M059J (cell line): ENCODE measurements at places on chromosomes 5 and 9.
A peak's percentile ranks its signal among the peaks of the same experiment; 100 is the strongest.

DNA sequence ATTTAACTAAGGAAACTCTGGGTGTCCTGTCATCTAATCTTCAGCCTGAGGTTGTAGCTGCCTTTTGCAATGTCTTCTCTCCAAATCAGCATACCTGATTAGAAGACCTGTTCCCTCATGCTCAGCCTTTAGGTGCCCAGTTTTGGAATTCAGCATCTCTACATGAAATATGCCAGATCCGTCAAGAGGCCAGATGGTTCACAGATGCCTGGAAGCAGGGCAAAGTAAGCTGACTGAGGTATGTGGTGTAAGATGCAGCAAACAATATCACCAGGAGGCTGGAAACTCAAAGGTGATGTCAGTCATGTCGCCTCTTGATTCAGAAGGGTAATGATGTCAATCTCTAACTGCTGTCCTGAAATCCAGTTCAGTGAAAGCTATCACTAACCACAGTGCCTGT, 324.4 kb downstream of the PRELID2 start:
- no peak for DNase-seq

DNA sequence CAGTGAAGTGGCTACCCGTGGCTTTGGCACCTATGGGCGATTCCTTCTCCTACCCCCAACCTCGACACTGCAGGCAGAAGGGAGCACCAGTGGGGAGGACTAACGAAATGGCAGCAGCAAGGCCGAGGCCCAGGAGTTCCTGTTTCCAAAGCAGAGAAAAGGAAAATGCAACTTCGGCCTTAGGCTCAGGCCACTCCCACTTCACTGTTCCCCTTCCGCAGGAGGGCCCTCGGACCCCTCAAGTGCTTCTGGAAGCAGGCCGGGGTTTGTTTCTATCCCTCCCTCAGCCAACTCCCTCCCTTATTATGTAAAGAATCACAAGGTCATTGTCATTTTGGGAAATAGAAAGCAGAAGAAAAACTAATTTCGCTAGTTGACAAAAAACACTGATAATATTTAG, 36.4 kb upstream of the NKX2-5 start:
- DNase-seq: no peak

DNA sequence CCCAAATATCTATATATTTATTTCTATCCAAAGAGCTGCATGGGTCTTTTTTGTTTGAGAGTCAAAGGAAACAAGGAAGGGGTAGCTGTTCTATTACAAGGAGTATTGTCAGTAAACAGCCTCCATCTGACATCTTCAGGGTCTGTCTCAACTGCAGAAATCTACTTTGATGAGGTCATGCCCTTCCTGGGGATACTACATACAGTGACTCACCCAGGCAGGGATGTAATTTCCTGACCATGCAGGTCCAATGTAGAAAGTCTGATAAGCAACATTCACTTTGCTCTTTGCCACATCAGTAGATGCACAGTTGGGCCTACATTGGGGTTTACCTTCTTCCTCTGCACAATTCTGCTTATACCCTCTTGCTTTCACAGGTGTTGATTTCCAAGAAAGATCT, 165.5 kb downstream of the TLR4 start:
- no peak for DNase-seq

GRCh38 chr9:137294091-137294680, 7.9 kb downstream of the NRARP start:
- DNase-seq: peak; percentile 47

DNA sequence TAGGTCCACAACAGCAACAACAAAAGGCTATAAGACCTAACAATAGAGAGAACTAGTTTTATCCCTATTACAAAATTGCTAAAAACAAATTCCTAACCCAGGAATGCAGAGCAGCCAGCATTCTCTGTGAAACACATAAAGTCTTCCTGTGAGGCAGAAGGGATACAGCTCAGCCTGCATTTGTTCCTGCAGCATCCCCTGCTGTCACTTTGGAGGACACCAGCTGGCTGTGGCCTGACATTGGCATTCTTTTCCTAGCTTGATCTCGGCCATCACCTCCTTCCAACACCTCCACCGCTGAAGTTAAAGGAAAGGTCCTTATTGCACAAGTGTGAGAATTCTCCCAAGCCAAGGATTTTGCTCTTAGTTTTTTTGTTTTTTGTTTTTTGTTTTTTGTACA, 186.1 kb downstream of the SNCAIP start:
- DNase-seq: peak; percentile 5

DNA sequence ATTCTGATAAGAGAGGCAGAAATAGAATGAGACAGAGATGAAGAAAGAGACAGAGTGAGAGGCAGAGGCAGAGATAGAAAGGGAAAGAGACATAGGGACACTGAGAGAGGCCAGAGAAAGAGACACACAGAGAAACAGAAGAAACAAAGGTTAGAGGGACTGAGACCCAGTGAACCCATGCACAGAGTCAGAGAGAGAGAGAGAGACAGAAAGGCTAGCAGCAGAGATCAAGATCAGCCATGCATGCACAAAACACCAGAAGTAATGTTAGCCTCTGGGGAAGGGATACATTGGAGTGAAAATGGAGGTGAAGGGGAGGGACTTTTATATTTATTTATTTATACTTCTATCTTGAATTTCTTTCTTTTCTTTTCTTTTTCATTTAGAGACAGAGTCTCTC, 14.1 kb upstream of the SPARC start:
- no peak for DNase-seq

- DNase-seq: no peak
These were observed 11.0 kb downstream of the CFAP95 start for GRCh38 chr9:69831611-69832010.

DNA sequence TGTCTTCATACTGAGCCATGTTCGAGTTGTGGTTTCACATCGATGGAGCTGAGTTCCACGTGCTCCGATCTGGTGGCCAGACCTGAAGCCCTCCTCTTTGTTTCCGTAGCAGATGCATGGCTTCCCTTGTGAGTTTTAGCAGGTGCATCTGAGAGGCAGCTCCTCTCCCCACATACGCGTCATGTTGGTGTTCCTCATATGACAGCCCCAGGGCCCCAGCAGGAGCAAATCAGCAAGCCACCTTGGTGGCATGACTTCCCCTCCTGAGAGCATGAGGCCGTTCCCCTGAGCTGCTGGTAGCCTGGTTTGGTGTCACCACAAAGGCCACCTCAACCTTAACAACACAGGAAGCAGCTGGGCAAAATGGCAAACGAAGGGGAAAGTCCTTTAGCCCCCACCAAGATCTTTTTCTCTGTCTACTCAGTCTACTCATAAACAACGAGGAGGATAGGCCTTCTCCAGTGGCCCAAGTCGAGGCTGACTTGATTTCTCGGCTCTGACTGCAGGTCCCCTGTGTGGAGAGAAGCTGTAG, 5.9 kb downstream of the CYFIP2 start:
- DNase-seq: no peak

DNA sequence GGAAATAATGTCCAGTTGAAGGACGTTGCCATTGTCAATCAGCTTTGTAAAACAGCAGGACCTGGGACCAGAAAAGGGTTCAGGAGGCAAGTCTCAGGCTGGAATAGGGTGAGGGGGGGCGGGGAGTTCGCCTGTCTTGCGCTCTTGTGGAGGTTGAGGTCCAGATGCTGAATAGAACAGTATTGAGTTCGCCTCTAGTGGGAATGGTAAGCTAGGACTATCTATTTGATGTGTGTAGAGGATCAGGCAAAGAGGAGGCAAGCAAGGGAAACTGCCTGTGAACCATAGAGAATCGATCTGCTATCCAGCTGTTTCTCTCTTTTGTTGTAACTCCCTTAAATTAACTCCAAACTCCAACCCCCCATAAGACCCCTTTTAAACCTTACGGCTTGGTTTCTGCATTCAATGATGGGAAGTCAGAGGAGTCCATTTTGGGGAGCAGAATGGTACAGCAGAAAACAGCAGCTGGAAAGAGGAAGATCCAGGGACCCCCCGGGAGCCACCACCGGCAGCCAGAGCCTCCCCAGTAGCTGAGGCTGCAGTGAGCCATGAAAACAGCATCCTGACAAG, 133.7 kb downstream of the SLC28A3 start:
- no peak for DNase-seq

- DNase-seq: peak; percentile 99
These were observed 18.2 kb downstream of the SLC22A5 start for GRCh38 chr5:132387640-132388117.

DNA sequence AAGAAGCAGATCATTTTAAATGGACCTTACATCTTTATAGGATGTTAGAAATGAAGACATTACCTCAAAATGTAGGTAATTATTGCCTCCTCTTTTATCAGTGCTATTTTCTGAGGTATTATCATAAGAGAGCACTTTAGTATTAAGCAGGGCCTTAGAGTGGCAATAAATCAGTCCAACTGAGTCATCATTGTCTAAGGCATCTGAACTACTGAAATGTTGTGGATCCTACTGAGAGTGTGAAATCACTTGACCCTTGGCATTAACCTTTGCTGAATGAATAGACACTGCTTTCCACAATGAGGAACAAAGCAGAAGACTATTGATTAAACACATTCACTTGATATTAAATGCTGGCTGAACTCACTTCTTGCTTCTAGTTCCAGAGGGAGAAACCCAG, 224.6 kb upstream of the ARRDC3 start:
- DNase-seq: peak; percentile 18

- no peak for DNase-seq
These were observed 210.5 kb downstream of the GADD45G start for GRCh38 chr9:89815061-89815902.

- DNase-seq: no peak
These were observed 220.2 kb upstream of the DMRT1 start for GRCh38 chr9:621201-621855.

DNA sequence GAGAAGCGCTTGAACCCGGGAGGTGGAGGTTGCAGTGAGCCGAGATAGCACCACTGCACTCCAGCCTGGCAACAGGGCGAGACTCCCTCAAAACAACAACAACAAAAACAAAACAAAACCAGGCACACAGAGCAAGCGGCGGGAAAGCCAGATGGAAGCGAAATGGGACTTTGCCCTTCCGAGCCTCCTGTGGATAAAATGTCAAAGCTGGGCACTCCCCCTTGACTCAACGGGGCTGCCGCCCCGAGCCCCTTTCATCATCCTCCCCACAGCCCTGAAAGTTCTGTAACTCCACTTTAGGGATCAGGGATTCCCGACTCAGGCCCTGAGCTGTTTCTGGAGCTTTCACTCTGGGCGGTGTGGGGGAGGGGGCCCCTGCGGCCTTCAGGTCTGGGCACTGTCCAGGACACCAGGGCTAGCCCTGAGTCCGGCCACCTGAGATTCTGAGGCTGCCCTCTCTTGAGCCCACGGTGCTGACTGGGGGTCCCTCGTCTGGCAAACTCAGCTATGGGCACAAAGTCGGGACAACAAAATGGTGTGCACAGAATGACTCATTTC, 30.6 kb upstream of the OBP2B start:
- no peak for DNase-seq

- no peak for DNase-seq
These were observed 43.9 kb upstream of the CEP72 start for GRCh38 chr5:568061-568781.

GRCh38 chr5:107532169-107532878, 138.4 kb downstream of the EFNA5 start:
- DNase-seq: no peak

DNA sequence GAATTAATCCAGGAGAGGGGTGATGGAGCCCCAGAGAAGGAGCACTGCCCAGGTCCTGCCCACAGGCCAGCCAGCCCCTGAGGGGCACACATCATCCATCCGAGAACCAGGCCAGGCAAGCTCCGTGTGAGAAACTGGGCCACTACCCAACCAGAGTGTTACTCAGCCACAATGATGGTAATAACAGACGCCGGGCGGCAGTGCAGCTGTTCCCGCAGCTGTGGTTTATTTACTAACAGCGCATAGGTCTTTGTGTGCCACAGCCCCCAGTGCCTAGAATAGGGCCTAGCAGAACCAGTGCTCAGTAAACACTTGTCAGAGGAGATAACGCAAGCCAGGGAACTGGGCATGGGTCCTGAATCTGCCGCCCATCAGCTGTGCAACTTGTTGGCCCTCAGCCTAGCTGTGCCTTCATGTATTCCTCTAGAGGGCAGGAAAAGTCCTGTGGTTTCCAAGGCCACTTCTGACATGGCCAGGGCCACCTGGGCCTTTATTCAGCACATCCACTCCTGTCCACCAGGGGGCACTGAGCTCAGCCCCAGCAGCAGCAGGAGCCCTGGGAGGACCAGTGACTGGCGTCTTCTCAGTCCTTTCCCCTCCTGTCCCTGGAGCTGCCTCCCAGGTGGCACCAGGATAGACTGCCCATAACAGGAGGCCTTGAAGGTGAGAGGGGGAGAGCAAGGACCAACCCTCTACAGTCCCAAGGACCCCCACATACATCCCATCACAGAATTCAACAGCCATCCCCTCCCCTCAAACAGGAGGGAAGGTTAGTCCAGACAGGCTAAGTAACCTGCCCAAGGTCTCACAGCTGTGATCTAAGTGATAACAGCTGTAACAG, 2.1 kb downstream of the MXD3 start:
- peak; percentile 70 for DNase-seq

- DNase-seq: no peak
These were observed 69.4 kb downstream of the NUP214 start for GRCh38 chr9:131194762-131195161.

GRCh38 chr5:52950686-52951085, 38.5 kb upstream of the ITGA2 start:
- no peak for DNase-seq

DNA sequence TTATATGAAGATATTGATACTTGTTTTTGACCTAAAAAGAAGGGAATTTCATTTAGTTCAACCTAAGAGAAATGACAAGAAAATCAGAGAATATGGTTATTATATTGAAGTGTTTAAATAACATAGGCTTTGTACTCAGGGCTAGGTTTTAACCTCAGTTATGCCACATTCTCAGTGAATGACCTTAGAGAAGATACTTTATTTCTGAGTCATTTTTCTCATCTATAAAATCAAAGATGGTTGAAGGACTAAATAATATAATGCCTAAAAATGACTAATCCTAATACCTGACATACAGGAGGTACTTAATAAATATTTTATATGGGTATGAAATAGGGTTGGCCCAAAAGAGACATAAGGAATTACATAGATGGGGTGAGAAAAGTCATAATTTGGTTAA, 32.3 kb downstream of the DIMT1 start:
- no peak for DNase-seq

- no peak for DNase-seq
These were observed 2.1 kb upstream of the OGN start for GRCh38 chr9:92406477-92406876.

- DNase-seq: peak; percentile 86
These were observed 97.3 kb upstream of the HMHB1 start for GRCh38 chr5:143714629-143715028.

GRCh38 chr5:55885359-55885758, 34.2 kb downstream of the IL31RA start:
- DNase-seq: no peak

- no peak for DNase-seq
These were observed 68.2 kb upstream of the TBCA start for GRCh38 chr5:77844373-77844622.

DNA sequence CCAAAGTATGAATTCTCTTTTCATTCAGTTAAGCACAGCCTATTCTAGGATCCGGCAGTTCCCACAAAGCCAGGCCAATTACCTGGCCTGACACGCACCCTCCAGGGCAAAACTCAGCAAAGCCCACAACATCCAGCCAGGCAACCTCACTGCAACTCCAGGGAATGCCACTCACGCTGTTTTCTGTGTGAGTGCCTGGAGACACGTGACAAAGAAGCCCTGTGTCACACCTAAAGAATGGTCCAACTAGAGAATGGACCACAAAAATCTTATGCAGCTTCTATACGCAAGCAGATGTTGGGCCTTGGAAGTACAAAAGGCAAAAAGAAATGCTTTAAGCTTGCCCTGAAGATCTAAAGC, 20.2 kb downstream of the RETREG1 start:
- peak; percentile 85 for DNase-seq
